ENCODE measurements at places on chromosomes 13 and 19.

DNA sequence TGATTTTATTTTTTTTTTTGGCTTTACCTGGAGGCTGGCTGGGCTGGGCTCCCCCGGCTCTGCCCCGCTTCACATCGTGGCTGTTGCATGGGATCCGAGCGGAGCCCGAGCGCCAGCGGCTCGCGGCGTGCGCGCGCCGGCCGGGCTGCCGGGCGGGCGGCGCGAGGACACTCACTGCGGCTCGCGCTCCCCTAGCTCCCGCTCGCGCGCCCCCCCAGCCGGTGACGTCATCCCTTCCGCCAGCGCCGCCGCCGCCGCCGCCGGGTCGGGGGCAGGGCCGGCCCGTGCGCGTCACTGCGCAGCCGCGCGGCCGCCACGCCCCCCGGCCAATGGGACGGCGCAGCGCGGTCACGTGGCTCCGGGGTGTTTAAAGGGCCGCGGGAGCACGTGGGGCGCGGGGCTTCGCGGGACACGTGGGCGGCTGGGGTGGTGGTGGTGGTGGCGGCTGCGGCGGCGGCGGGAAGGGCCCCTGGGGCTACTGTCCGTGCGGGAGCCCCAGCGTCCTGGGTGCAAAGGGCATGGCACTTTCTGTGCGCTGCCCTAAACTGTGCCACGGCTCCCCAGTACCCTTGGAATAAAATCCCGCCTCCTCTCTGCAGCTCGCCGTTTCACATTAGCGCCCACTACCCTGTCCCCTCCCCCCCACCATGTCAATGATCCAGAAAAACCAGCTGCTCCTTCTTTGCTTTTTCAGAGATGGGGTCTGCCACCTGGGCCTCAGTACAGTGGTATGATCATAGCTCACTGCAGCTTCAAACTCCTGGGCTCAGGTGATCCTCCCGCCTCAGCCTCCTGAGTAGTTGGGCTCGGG, at the start of gene PTPRS:
TSS of gene PTPRS (minus strand) at position 176 of the 811 bp plus-strand sequence. CDS start 54,672 bp downstream, outside the sequence.
- peak; percentile 85 for DNase-seq

DNA sequence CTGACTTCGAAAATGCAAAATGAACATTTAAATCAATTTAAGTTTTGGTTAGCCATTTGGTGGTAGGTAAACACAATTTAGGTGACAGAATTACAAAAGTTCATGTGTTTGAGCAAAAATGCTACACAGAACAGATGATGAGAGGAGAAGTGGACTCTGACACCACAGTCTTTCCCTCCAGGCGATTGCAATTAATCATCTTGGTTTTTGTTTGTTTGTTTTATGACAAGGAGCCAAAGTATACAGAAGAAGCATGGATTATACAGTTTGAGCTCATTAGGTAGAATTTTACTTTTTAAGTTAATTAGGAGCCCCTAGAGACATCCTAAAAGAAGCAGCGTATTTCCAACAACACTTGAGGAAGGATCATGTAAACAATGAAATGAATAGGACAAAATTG, 49.3 kb upstream of the FREM2 start:
- DNase-seq: no peak

GRCh38 chr13:49584771-49585182, 581 bp downstream of the RCBTB1 start:
- DNase-seq: no peak

- DNase-seq: no peak
These were observed 31.6 kb downstream of the WDR87 start for GRCh38 chr19:37874784-37875183.

GRCh38 chr19:50402544-50403301, 16.0 kb upstream of the SPIB start:
- DNase-seq: no peak

- DNase-seq: no peak
These were observed at the start of gene LRG1 for GRCh38 chr19:4539693-4540581. LRG1 (minus strand) TSS chr19:4540036; CDS start chr19:4540013, 23 bp downstream.

GRCh38 chr13:30998136-30999088, 66.0 kb downstream of the TEX26 start:
- no peak for DNase-seq

DNA sequence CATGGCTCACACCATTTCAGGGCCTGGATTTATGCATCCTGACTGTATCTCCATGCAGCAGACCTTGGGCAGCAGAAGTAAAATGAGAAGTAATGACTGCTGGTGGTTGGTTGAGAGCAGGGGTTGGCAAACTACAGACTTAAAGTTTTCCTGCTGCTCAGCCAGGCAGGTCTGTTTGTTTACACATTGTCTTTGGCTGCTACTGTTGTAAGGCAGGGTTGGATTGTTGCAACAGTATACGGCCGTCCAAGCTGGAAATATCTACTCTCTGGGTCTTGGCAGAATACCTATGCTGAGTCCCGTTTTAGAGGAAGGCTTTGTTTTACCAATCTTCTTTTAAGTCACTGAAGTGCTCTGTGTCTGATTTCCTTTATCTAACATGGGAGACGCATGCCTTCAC, 13.5 kb downstream of the SNRNP70 start:
- no peak for DNase-seq

GRCh38 chr13:110341445-110342244, 34.6 kb downstream of the COL4A2 start:
- DNase-seq: no peak

GRCh38 chr13:84096216-84096615, 213.9 kb upstream of the SLITRK1 start:
- no peak for DNase-seq

- no peak for DNase-seq
These were observed 1248.9 kb downstream of the SLITRK5 start for GRCh38 chr13:88919970-88920628.

- DNase-seq: peak; percentile 50
These were observed 23.8 kb downstream of the GJA3 start for GRCh38 chr13:20136781-20137703.

DNA sequence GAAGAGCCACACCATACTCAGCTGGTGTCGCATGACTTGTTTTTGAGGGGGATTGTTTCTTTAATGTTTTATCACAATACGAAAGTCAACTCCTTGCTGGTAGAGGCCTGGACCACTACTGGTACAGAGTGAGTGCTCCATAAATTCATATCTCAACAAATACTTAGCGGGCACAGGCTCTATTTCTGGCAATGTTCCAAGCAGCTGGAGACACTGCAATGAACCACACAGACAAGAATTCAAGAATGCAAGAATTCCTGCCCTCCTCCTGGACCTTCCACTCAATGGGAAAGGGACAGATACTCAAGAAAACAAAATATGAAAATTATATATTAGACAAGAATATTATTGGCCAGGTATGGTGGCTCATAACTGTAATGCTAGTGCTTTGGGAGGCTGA, 5.1 kb upstream of the FXYD5 start:
- DNase-seq: no peak

GRCh38 chr19:19550485-19550929, 12.4 kb downstream of the CILP2 start:
- DNase-seq: no peak

DNA sequence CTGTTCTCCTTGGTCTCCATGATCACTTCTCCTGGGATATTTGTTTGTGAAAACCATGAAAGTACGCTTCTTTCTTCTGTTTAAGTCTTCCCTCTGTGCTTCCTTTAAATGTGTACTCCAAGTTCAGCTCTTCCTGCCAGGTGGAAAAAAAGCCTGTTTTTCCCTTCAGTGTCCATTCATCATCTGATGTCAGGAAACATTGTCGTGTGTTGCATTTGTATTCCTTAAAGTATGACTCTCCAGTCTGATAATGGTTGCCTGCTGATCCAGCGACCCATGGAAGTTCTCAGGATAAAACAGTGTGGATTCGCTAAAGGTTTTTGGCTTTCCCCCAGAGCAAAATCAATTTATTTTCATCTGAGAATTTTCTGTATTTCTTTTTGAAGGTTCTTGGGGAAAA, 22.3 kb downstream of the SACS start:
- DNase-seq: no peak

- DNase-seq: no peak
These were observed 4.9 kb downstream of the ACTMAP start for GRCh38 chr19:40745402-40745780.

- DNase-seq: no peak
These were observed 33.9 kb upstream of the GRTP1 start for GRCh38 chr13:113397608-113398425.

DNA sequence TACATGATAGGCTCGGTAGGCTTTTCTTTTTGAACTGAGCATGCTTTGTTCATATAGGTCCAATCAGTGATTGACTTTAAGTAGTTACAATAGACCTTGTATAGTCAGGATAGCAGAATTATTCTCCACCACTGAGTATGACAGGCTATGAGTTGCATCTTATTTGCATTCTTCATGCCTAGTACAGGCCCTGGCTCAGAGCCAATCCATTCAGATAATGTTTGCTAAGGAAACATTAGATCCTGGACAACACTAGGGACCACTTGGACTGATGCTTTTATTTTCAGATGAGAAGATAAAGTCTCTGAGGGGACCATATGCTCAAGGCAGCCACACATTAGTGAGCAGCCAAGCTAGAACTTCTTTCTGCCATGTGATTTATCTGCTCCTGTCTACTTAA, 133.9 kb downstream of the KL start:
- no peak for DNase-seq

GRCh38 chr13:114015111-114015968, 41.5 kb upstream of the C13orf46 start:
- DNase-seq: peak; percentile 31

- DNase-seq: no peak
These were observed at the start of gene SIGLECL1 for GRCh38 chr19:51250786-51251467. SIGLECL1 (plus strand) TSS chr19:51251080; CDS start chr19:51264073, 12,993 bp downstream.

GRCh38 chr19:7687177-7687576, 6.5 kb downstream of the TRAPPC5 start:
- DNase-seq: no peak

DNA sequence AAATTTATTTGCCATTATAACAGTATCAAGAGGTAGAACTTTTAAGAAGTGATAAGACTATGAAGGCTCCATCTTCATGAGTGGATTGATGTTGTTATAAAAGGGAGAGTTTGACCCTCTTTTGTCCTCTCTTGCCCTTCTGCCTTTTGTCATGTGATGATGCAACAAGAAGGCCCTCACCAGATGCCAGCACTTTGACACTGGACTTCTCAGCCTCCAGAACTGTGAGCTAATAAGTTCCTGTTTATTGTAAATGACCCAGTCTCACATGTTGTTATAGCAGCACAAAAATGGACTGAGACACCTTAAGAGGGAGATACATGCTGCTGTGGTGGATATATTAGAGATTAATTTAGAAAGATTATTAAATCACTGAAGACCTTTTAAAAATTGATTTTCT, 71.6 kb downstream of the SPRYD7 start:
- no peak for DNase-seq

DNA sequence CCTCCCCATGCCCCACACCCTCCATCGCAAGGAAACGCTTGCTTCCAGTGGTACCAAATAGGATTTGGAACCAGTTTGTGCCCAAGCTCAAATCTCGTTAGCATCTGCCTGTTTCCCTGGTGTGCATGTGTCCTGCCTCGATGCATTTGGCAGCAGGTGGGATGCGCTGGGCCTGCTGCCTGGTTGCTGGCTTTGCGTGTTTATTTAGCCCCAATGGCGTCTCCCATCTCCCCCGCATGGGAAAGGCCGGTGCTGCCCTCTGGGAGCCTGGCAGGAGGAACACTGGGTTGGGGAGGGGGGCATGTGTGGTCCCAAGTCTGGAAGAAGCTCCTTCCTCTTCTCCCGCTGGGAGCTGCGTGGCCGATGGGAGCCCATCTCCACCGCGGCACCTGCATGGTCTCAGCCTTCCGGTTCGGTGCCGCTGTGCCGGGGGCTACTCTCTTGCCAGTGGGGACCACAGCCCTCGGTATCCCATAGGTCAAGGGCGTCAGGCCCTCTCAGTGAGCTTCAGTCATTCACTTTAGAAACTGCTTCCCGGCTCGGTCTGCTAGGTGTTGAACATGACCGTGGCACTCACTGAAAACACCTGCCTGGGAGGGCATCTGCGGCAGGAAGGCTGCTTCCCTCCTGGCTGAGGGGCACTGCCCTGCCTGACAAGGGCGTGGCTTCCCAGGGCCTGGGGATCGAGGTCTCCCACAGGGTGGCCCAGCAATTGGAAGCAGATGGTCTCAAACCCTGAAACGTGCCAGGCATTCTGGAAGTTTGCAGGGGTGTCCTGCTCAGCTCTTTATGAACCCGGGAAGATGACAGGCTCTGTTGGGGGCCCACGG, 11.8 kb upstream of the F7 start:
- no peak for DNase-seq

- no peak for DNase-seq
These were observed 694.4 kb upstream of the PCDH20 start for GRCh38 chr13:62110079-62110478.

DNA sequence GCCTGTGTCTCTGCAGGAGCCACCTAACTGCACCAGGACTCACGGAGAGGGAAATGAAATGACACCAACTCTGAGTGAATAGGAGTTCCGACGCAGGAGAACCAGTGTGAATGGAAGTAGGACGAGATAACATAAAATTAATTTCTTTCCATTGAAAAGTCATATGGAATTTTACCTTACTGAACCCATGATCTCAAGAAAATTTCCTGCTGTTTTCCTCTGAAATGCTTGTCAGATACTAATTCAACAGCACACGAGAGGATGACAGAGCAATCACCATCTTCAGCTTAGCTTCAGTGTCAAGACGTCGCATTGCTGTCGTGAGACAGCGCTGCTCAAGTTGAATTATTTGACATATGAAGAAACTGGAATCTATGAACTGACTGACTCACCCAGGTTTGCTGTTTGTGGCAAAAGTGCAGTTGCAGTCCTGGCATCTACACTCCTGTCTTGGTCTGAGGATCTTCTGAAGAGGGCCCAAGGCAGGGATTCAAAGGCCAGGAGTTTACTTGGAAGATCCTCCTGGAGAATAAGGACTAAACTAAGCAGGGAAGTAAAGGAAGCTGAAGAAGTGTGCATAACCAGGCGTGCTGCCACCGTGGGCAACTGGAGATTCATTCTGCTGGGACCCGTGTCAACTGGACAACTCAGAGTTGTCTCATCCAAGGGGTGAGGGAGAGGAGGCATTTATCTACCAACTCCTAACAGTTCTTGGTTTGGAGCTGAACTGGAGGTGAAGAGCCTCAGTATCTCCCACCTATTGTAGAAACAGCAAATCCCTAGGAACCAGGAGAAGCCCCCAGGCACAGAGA, 214.4 kb upstream of the IRS2 start:
- DNase-seq: no peak

GRCh38 chr19:10454267-10454666, 33.9 kb downstream of the PDE4A start:
- no peak for DNase-seq

GRCh38 chr13:65036999-65037398, 2193.1 kb downstream of the PCDH9 start:
- DNase-seq: no peak

GRCh38 chr19:14031719-14032480, at the start of gene IL27RA:
IL27RA (plus strand) TSS chr19:14031762; CDS start chr19:14031873, 111 bp downstream.
- peak; percentile 57 for DNase-seq

GRCh38 chr19:44807162-44807561, 1.7 kb upstream of the BCAM start:
- no peak for DNase-seq

- DNase-seq: no peak
These were observed 509 bp downstream of the KXD1 start for GRCh38 chr19:18558202-18558555.

GRCh38 chr13:110615322-110616102, at the start of gene NAXD:
NAXD (plus strand) TSS chr13:110615545; CDS start chr13:110615602, 57 bp downstream.
- DNase-seq: peak; percentile 95

- DNase-seq: no peak
These were observed 416 bp downstream of the SLC25A42 start for GRCh38 chr19:19064098-19064722.

Measured in NCI-H1930 (cell line).